ENCODE measurements at places on chromosomes 7 and 10.

DNA sequence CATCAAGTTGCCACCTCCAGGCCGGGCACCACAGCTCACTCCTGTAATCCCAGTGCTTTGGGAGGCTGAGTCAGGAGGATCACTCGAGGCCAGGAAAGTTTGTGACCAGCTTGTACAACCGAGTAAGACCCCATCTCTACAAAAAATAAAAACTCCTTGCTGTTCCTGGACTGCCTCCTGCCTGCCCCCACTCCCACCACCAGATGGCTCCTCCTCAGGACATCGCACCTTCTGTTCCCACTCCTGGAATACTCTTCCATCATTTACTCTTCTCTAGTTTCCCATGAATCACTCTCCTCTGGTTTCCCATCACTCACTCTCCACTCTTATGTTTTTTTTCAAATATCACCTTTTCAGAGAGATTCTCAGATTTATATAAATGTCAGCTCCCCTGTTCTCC lies 540.7 kb downstream of the CALN1 start:
- no peak for DNase-seq

DNA sequence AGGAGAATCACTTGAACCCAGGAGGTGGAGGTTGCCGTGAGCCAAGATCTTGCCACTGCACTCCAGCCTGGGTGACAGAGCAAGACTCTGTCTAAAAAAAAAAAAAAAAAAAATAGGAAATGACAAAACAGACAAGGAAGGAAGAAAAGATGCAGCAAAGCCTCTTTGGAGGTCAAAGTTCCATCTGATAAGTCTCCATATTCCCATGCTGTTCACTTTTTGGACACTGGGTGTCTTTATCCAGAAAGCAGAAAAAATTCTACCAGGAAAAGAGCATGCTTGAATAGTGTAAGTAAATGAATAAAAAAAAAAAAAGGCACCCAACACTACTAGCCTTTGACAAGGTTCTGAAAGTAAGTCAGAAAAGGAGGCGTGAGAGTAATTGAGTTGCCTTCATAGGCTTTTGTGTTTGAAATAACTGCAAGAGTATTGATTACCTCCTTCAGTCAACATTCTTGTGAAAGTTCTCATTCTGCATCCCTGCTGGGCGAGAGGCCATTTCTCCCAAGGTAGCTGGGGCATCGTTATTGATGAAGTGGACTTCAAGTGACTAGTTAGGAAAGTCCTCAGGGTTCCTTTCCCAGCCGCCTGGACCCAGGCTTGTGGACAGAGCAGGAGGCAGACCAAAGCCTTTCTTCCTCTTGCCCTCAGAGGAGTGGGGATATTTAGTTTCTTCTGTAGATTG lies 133.3 kb upstream of the KIF5B start:
- peak; percentile 72 for DNase-seq

GRCh38 chr10:93376372-93377293 lies 105.5 kb downstream of the MYOF start:
- peak; percentile 97 for DNase-seq

- no peak for DNase-seq
These were observed 165.9 kb downstream of the AUTS2 start for GRCh38 chr7:69764147-69764546.
